ENCODE measurements at places on chromosomes 6 and 20.

DNA sequence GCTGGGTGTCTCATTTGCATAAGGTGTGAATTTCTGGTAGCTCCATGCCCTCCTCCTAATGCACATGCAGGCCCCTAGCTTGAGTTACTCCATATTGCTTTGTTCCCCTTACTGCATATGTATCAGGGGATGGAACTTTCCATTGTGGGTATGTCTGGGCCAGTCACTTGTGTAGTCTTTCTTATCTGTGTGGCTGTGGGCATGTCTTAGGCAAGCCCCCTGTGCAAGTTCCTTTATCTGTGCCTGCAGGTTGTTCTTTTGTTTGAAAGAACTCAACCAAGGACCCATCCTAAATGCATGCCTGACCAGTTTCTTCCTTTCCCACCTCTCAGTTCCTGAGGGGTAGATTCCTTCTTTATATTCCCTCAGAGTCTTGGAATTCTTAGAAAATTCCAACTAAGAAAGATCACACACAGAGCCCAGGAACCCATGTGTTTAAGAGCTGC, 23.6 kb downstream of the MBOAT1 start:
- DNase-seq: no peak

GRCh38 chr6:85136310-85136709, 313.6 kb upstream of the NT5E start:
- no peak for DNase-seq

GRCh38 chr6:74931558-74931957, 274.3 kb downstream of the COL12A1 start:
- no peak for DNase-seq

DNA sequence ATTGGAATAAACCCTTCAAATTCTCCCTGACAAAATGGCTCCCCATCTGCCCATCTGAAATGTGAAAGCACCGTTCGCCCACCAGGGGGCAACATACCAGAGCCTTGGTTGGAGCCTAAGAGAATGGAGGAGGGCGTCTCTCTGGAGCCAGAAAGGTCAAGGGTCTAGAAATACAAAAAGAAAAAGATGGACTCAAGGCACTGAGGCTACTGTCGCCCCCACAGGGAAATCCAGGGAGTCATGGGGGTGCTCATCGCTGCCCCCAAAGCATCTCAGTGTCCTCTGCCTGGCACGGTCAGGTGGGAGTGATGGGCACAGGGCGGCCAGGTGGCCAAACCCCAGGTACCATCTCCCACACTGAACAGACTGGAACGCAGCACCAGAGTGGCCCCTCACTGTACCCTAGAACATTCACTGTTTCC, 136.3 kb downstream of the ZMYND8 start:
- peak; percentile 60 for DNase-seq

GRCh38 chr6:4806337-4806725, 30.1 kb downstream of the CDYL start:
- no peak for DNase-seq

DNA sequence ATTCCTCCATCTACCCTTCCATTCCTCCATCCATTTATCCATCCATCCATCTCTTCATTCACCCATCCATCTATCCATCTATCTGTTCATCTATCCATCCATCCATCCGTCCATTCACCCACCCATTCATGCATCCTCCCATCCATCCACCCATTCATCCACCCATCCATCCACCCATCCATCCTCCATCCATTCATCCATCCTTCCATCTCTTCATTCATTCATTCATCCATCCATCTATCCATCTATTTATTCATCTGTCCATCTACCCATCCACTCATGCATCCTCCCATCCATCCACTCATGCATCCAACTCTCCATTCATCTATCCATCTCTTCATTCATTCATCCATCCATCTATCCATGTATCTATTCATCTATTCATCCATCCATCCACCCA, 380.9 kb downstream of the CDH4 start:
- no peak for DNase-seq

DNA sequence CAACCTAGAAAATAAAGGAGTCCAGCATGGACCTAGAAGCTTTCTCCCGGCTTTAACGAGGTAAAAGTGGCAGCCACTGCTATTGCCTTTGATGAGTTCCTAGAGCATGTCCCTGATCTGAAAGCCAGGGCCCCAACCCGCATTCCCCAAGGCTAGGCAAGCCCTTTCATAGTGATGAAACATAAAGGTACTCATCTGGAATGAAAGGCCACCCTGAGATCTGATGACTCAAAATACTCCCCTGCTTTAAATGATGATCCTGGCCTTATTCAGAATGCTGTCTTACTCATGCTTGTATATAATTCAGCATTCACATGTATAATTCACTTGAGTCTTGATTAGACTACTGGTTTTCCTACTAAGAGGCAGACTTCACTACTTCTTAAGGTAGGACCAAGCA, 21.3 kb downstream of the TTPAL start:
- DNase-seq: peak; percentile 37

DNA sequence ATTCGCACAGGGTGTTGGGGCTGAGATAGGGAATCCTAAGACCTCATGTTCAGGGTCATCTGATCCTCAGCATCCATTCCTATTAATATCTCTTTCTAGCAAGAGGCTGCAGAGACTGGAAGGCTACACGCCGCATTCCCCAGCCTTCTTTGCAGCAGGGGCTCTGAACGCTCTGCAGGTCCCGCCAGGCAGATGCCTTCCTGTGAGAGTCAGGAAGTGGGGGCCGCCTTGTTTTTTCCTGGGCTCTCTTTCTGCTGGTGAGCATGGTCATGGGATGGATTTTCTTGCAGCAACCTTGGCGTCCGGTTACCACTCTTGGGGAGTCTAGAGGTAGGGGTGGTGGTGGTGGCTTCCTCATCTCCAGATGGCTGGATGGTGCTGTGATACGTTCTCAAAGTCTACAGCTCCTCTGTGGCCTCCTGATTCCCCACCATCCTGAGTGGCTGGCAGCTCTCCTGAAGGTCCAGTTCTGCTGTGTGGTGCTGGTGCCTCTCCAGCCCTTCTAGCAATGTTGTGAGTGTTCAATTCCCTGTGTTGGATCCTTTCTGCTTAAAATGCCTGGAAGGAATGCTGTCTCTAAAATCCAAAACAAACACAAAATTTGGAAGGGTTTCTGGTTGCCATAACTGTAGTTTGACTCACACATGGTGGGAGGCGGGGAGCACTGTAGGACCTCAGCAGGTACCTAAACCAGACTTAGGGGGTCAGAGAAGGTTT, 111.9 kb downstream of the CEBPB start:
- no peak for DNase-seq

GRCh38 chr6:122621638-122622037, 11.4 kb downstream of the PKIB start:
- no peak for DNase-seq

- DNase-seq: no peak
These were observed 12.2 kb upstream of the PTGIS start for GRCh38 chr20:49579874-49580812.

DNA sequence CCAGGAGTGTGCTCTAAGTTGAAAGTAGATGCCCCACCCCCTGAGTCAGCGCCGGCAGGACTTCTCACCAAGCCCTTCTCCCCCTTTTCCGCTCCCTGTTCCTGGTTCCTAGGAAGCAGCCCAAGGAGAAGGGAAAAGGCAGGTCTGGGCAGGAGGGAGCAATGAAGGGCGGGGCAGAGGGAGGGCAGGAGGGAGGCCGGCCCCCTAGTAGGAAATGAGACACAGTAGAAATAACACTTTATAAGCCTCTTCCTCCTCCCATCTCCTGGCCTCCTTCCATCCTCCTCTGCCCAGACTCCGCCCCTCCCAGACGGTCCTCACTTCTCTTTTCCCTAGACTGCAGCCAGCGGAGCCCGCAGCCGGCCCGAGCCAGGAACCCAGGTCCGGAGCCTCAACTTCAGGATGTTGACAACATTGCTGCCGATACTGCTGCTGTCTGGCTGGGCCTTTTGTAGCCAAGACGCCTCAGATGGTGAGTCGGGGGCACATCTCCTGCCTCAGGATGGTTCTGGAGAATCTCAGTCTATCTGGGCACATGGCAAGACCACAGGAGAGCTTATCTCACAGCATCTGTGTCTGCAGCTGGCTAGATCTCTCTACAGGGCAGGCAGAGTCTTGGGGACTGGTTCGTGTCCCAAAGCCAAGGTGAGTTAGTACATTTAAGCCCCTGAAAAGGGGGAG, at the start of gene PROCR:
Gene PROCR, plus strand, starts transcription at position 320 of the 681 bp plus-strand sequence. Its CDS starts 83 bp downstream, at position 403.
- peak; percentile 22 for DNase-seq

DNA sequence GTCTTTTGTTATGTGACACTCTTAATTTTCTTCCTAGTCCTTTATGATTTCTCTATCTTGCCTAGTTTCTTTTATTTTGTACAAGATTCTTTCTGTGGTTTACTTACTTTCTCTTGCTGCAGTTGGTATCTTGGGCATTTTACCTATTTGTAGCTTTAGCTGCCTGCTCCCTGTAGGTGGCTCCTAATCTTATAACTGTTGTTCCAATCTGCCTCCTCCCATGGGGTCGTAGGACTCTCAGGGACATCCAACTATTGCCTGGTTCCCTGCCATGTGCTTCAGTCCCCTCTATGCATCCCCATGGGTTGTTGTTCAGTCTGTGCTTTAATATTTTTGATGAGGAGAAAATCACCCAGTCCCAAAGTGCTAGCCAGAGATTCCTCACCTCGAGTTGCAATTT, 31.4 kb downstream of the RIN2 start:
- no peak for DNase-seq

GRCh38 chr6:138094260-138094659, 13.0 kb downstream of the PERP start:
- DNase-seq: no peak

DNA sequence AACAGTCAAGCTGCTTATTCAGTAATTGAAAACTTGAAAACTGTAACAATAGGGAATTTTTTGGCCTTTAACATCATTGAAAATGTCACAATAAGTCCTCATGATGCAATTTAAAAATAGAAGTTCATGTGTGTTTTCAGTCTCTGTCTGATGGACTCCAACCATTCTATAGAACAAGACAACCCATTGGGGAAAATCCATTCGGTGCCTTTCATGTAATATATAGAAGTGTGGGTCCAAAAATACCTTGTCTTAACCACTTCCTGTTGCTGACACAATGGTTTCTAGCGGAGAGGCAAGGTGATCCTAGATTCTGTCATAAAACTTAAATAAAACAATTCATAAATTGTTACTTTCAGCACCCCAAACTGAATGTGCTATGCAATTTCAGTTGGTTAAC, 1131.3 kb upstream of the MAP3K7 start:
- DNase-seq: no peak

- DNase-seq: no peak
These were observed 27.2 kb upstream of the CNKSR3 start for GRCh38 chr6:154537511-154538325.

DNA sequence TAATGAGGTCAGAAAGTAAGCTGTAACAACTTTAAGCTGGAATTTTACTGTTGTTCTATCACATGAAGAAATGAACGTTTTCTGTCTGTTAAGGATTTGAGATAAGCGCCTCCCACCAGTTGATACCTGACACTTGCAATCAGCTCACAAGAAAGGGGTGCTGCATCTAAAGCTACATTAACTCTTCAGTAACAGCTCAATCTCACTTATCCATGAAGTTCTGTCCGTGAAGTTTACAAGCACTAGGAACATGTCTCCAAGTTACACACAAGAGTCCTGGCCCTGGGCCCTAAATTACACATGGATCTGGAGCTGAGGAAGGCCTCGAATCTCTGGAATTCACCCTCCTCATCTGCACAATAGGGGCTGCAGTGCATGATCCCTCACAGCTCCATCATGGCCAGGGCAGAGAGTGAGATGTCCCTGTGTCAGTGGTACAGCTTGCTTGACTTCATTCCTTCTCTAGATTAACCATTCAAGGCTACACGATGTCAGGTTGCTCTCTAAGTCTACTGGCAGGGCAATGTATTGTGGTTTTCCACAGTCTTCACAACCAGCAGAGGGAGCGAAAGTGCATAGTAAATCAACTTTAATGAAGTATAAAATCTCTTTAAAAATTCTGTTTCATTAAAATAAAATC, 182.4 kb upstream of the MCHR2 start:
- no peak for DNase-seq

- DNase-seq: no peak
These were observed 160.3 kb downstream of the KIF16B start for GRCh38 chr20:16412906-16413305.

DNA sequence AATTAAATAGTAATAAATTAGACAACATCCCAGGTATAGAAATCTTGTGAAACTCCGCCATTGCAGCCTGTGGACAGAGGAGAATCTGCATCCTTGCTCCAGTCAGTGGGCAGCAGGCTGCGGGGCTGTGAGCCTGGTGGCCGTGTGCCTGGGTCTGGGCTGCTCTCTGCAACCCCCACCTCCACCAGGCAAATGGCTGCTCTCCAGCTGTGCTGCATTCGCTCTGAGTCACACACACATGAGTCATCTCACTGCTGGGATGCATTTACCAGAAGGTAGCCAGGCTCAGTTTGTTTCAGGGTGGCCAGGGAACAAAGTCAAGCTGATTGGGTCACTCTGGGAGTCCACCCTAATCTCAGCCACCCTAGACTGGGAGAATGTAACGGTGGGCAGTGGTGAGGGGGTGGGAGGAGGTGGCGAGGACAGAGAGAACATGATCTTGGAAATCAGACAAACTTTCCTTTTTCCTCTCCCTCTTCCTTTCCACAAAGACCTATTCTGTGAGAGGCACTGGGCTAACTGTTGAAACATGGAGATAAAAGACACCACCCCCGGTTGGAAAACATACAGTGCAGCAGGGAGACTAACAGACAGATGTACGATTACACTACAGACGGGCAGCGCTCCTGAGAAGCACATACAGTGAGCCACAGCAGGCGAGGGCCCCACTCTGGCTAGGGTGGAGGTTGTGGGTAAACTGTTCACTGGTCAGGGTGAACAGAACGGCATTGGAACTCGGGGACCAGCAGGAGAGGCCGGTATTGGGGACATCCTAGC, 59.2 kb downstream of the TRAM2 start:
- peak; percentile 37 for DNase-seq

DNA sequence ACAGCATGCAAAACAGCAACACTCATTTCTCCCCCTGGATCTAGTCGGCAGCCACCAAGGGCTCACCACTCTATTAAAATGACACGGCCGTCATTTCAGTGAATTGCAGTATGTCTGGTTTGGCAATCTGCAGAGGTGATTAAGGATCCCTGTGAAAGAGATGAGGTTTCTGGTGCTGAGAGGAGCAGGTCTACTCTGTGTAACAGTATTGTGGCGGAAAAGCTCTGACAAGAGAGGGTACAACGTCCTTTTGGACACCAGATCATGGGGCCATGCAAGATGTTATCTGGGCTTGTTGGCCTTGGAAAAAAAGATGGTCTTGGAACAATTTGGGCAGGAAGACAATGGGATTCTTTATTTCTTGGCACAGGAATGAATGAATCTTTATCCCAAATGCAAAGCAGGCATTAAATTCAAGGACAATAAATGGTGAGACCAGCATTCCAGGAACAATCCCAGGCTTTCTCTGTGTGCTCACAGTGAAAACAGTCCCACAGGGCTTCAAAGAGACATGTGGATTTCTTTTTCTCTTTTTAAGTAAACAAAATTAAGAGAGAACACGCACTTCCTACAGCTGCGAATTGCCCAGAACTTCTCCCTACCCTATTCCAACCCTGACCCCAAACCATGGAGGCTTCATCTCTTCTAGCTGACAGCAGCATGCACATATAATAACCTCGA, 33.7 kb upstream of the ADGRF1 start:
- DNase-seq: no peak
